CD4-positive, alpha-beta T cell (primary cell): ENCODE measurements at places on chromosomes 11 and 22.
A peak's percentile ranks its signal among the peaks of the same experiment; 100 is the strongest.

GRCh38 chr11:64285885-64286800, 495 bp downstream of the GPR137 start:
- no peak for DNase-seq

DNA sequence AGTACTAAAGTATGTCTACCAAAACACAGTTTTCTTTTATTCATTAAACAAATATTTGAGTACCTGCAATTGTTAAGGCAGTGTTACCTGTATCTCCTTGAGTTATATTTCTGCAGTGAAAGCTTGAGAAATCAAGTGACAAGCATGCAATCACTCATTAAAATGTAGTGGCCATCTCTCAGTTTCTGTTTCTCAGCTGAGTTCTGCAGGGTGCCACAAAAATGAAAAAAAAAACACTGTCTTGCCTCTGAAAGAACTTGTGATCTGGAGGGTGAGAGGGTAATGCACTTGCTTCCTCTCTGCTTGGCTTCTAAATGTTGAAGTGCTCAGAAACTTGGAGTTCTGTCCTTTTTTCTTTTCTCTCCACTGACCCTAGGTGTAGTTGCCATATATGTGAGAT, 6.8 kb downstream of the QSER1 start:
- no peak for DNase-seq

DNA sequence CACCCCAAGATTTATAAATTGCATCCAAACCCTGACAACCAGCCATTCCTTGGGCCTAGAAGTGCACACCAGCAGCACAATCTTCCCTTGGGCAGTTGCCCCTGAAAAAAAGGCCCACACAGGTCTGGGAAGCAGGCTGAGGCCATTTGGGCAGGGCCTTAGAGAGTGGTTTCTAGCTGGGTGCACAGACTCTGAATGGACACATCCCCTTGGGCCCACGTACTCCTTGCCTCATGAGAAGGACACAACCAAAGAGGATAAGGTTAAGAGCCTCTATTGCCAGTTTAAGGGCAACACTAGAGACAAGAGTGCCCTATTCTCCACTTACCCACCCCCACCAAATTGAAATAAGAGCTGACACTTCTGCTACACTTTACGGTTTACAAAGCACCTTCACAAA, 933 bp upstream of the PANX3 start:
- DNase-seq: no peak

DNA sequence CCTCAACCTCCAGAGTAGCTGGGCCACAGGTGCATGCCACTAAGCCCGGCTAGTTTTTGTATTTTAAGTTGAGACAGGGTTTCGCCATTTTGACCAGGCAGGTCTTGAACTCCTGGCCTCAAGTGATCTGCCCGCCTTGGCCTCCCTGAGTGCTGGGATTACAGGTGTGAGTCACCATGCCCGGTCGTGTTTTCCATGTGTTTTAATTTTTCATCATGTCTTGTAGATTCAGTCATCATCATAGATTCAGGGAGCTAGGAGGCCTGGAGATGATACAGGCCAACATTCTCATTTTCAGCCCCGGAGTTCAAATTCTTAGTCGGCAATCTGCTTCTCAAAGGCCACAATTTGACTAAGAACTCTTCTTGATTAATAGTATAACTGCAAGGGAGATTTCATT, 73.5 kb upstream of the GRAMD1B start:
- DNase-seq: no peak

- DNase-seq: no peak
Observed at GRCh38 chr11:27391331-27392015, 28.5 kb upstream of the CCDC34 start.

DNA sequence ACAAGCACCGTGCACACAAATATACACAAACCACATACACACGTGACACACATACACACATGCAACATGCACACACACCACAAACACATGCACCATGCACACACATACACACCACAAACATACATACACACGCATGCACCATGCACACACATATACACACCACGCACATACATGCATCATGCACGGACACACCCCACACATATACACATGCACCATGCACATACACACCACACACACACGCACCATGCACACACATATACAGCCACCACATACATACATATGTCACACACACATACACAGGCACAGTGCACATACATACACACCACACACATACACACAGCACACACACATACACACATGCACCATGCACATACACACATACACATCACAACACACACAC, 12.7 kb upstream of the B4GALNT4 start:
- no peak for DNase-seq

DNA sequence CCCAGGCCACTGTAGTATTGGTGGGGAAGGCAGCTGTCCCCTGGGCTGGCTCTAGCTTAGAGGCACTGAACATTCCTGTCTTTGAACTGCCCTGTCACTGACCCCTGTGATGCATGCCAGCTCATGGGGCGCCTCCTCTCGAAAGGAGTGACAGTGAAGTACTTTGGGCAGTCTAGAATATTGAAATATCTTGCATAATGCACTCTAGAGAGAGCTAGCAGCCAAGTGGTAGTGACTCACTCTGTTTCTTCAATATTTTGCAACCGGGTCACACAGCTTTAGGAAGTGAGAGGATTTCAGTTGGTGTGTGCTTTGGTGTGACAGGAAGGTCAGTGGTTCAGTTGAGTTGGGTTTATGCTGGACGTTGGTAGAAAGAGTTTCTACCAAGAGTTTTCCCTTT, 35.5 kb upstream of the ST14 start:
- DNase-seq: peak; percentile 61

DNA sequence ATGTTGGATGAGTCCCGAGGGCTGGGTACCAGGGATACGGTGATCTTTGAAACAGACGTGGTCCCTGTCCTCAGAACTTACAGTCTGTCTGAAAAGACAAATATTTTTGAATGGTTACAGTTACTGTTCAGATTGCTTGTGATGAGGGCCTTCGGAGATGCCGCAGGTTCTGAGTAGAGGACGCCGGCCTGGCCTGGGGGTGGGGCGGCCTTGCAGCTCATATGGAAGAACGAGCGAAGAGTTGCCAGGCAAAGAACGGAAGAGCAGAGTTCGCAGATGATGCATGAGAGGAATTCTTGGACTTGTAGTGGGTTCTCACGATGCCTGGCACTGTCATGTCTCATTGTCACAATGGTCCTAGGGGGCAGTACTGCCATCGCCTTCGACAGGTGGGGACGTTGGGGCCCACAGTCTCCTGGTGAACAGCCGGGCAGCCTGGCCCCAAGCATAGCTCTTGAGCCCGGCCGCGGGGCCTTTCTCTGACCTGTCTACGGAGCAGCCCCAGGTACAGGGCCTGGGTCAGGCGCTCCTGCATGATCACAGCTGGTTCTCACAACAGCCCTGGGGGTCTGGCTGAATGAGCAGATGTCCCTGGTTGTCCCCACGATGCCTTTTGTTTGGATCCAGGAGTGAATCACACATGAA, 60.9 kb upstream of the PARVG start:
- no peak for DNase-seq

DNA sequence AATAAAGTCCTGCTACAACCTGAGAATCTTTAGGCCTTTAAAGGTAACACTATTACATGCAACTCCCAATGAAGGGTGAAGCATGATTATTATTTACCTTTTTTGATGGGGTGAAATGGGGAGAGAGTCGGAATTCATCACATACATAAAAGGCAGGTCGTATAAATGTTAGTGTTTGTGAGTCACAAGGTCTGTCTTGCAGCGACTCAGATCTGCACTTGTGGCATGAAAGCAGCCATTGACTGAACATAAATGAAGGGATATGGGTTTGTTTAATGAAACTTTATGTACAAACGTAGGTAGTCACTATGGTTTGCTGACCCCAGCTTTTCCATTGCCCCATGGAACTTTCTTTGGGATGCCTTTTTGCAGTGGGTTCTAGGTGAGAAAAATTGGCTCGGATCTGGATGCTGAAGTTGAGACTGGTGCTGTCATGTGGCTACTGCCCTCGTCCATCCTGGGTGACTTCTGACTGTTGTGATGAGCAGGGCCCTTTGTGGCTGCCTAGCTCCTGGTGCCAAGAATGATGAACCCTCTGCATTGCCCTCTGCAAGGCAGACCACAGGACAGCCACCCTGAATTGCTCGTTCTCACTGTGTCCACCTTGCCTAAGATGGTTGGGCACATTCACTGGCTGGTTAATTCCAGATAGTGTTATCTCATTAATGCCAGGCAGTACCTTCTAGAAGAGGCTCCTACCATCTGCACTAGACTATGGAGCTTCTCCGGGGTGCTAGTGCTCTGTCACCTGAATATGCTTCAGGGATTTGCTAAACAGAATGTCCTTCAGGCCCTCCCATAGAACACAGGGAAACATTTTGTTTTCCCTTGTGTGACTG, 11.3 kb downstream of the GGTLC2 start:
- no peak for DNase-seq

GRCh38 chr11:119643212-119643875, 85.7 kb downstream of the NECTIN1 start:
- DNase-seq: no peak

- no peak for DNase-seq
Observed at GRCh38 chr11:35487532-35488078, 37.8 kb downstream of the PAMR1 start.

- DNase-seq: no peak
Observed at GRCh38 chr22:50641696-50642607, 14.0 kb upstream of the ARSA start.

DNA sequence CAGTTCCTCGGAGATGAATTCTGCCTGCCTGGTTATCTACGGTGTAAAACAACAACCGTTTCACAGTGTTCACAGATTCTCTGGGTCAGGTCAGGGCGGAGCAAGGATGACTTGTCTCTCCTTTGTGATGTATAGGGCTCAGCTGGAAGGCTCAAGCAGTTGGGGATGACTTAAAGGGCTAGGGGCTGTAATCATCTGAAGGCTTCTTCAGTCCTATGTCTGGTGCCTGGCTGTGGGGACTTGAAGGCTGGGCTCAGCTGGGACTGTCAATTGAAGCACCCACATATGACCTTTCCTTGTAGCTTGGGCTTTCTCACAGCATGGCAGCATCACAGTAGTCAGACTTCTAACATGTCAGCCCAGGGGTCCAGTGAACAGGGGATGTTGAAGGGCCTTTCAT, 29.3 kb downstream of the EIF3F start:
- DNase-seq: no peak

DNA sequence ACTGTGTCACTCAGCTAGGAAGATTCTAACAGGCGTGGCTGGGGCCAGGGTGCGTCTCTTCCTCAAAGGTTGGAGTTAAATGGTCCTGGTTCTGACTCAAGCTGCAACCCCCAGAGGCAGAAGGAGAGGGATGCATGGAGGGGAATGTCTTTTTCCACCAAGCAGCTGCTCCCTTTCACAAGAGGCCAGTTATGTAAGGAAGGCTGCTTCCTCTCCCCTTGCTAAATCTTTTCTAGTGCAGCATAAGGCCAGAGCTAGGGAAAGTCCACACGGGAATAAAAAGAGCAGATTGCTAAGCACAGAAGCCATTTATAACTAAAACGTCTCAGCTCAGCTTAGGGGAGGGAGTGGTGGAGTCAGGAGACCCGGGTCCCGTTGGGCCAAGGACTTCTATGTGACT, 10.0 kb downstream of the PVALB start:
- DNase-seq: no peak

- no peak for DNase-seq
Observed at GRCh38 chr11:27864091-27864491, 163.8 kb upstream of the BDNF start.

DNA sequence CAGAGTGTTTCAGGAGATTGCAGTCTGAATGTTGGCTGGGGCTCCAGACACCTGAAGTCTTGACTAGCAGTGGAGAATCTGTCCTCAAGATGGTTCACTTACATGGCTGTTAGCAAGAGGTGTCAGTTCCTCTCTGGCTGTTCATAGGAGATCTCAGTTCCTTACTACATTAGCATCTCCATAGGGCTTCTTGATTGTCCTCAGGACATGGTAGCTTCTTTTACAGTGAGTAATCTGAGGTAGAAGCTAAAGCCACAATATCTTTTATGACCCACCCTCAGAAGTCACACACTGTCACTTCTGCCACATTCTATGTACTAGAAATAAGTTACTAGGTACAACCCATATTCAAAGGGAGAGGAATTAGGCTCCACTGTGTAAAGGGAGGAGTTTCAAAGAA, 10.5 kb upstream of the PATL1 start:
- DNase-seq: no peak

GRCh38 chr11:131867457-131868257, 497.2 kb downstream of the NTM start:
- DNase-seq: peak; percentile 19

DNA sequence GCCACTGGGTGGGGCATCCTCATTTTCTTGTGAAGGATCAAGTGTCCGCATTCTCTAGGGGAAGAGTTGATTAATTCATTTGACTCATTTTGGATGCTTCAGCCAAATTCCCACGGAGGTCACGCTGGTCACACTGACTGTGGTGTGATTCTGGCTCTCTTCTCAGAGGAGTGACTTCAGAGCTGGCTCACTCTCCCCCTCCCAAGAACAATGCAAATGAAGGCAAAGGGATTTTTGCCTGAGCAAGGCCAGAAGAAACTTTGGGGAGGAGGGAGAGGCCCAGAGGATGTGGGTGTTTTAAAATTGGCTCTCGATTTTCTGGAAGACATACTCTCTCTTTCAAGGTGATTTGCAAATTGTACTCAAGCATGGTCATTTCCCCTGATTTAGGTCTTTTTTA, 51.1 kb upstream of the LMO2 start:
- DNase-seq: no peak

DNA sequence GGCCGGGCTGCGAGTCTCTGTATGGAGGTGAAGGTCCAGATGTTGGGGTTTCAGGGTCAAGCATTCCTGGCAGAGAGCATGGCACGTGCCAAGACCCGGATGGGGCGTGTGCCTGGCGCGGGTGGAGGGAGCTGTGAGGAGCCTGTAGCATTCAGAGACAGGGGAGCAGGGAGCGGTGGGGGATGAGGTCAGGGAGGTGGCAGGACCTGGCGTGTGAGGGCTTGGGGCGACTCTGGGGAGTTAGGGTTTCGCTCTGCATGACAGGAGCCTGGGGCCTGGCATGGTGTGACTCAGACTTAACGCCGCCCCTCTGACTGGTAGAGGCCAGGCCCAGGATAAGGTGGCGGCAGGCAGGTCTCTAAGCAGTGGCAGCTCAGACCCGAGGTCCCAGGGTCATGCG, 103.0 kb downstream of the KCNQ1 start:
- no peak for DNase-seq

GRCh38 chr11:2250485-2250884, 19.9 kb downstream of the ASCL2 start:
- no peak for DNase-seq
